NCI-H526 (cell line): ENCODE measurements at places on chromosomes 11 and 22.
A peak's percentile ranks its signal among the peaks of the same experiment; 100 is the strongest.

DNA sequence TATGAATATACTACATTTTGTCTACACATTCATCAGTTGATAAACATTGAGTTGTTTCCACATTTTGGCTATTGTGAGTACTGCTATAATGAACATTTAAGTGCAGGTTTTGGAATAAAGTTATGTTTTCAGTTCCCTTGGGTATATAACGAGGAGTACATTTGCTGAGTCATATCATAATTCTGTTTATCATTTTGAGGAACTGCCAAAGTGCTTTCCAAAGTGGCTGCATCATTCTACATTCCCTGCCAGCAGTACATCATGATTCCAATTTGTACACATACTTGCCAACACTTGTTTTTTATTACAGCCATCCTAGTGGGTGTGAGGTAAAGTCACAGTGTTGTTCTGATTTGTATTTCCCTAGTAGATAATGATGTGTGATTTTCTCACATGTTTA, 1458.6 kb upstream of the TENM4 start:
- DNase-seq: no peak

GRCh38 chr11:15607361-15608036, 492.8 kb downstream of the INSC start:
- no peak for DNase-seq

DNA sequence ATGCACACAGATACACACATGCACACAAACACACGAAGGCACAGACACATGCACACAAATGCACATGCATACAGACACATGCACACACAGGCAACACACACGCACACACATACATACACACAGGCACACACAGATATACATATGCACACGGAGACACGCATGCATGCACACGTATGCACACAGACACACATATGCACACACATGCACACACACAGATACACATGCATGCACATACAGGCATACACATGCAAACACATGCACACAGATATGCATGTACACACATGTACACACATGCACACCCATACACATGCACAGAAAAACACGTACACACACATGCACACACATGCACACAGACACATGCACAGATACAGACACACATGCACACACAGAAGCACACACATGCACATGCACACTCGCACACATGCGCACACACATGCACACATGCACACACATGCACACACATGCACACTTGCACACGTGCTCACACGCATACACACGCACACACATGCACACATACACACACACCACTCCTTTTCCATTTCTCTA, 70.8 kb upstream of the ALDH3B2 start:
- no peak for DNase-seq

DNA sequence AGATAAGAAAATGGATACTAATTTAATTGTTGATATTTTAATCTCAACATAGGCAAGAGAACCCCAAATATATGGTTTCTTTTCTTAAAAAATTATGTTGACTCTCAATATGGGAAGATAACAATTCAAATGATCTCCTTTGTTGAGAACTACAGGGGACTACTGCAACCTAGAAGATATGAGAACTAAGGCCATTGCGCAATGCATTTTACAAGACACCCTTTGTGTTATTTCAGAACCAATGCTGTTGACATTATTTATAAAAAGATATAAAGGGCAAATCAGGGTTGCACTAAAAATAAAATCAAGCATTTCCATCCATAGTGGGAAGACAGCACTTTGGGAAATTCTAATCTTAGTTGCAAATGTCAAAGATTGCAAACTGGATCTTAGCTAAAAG, 322.3 kb downstream of the SOX6 start:
- no peak for DNase-seq

- no peak for DNase-seq
Observed at GRCh38 chr11:24819006-24819405, 322.2 kb downstream of the LUZP2 start.

DNA sequence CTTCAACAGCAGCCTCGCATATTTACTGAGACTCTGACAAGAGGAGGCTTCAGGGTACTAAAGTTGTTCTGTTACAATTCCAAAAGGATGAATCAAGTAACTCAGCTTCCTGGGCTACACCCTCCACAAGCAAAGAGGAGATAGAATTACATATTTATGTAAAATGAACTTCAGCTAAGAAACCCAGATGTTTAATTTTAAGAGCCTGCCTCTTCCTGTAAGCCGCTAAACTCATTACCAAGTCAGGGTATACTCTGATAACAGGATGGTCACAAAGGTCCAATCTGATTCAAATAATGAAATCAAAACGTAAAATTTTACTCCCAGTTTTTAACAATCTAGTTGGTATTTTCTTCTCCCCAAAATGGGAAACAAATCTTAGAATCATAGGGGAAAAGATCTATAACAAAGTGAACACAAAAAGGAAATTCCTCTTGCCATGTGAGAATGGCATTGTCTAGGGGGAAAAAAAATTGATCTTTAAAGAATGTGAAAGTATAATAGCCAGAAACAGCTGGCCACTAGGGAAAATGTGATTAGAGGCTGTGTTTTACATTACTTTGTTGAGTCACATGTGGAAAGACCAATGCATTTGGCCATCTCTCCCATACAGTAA, 30.9 kb downstream of the CHEK2 start:
- no peak for DNase-seq

GRCh38 chr11:90318651-90319050, 95.8 kb upstream of the CHORDC1 start:
- DNase-seq: no peak

- no peak for DNase-seq
Observed at GRCh38 chr11:32434356-32435151, 785 bp downstream of the WT1 start.

DNA sequence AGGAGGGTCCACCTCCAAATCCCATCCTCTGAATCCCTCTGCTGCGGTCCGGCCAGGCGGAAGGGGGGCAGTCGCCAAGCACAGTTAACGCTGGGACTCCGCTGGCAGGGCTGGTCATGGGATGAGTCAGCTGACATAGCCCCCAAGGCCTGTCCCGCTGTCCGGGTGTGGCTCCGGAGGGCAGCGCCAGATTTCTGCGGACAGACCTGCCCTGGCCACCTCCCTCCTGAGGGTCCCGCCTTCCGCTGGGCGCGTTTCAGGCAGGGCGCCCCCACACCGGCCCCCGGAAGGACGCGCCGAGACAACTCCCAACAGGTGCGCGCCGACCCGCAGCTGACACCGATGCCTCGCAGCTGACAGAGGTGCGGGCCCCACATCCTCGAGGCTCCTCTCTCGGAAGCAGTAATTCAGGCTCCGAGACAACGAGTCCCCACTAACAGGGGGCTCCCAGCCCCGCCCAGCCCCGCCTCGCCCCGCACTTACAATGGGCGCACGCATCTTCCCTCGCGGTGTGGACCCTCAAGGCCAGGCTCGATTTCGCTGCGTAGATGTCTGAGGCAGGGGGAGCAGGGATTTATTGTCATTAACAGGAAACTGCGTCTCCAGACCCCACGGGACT, 607 bp downstream of the PLAAT3 start:
- DNase-seq: peak; percentile 56

DNA sequence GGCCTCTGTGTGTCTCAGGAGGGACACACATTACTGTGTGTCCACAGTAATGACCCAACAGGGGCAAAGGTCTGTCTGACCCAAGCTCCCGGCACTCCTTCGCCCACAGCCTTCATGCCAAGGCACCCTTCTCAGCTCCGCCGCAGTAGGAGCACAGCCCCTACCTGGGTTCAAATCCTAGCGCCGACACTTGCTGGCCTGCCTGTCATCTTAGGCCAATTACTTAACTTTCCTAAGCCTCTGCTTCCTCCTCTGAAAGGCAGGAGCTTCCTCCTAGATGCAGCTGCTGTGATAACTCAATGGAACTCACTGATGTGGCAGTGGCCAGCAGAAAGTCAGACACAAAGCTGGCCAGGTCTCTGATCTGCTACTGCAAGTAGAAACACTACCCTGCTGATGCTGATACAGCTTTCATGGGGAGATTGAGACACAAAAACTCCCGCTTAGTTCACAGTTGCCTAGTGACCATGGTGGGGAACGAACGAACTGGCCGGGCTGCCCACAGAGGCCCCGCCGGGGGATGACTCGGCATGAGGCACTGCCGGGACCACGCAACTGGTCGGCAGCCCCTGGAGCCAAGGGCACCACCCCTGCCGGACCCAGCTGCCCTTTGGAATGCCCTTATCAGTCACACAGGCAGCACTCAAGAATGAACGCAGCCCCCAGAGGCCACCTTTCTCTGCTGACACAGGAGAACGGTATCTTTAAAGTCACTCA, 8.1 kb downstream of the EHD1 start:
- no peak for DNase-seq

GRCh38 chr11:63671322-63672155, at the start of gene ATL3:
Gene ATL3, minus strand, starts transcription at chr11:63671376. Its CDS starts 41 bp downstream, at chr11:63671335.
- DNase-seq: peak; percentile 95

- DNase-seq: no peak
Observed at GRCh38 chr11:96648991-96649390, 259.2 kb downstream of the JRKL start.

DNA sequence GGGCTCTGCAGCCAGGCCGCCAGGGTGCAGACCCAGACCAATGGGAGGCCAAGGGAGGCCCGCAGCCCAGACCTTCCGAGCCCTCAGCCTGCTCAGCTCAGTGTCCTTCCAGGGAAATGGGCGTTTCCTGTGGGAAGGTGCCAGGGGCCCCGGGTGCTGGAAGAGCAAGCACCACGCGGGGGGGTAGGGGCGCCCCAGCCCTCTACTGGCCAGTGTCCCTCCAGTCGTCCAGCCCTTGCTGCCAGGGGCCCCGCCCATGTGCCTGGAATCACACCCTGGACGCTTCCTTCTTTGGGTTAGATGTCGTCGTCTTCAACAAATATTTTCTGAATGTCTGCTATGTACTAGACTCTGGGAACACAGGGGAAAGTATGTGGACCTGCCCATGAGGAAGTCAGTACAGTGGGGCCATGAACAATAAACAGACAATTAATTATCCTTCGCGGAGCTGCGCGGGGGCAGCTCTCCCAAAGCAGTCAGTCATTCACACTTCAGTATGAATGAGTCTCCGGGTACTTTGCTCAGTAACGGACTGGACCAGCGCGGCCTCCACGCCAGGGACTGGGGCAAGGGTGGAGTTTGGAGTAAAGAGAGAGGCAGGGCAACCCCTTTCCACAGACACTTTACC, 60.2 kb downstream of the CDKN1C start:
- no peak for DNase-seq
